ENCODE measurements at places on chromosomes 6 and 20. TPM values are rescaled to one million over a fixed set of nuclear protein-coding genes. Genes with fewer than 3 reads are reported as not detected.

GRCh38 chr20:5465604-5465927 is 148.8 kb upstream of the PROKR2 start:
- H3K4me1 ChIP-seq, result no peaks in the 10 kb centered on the region
- H3K27me3 ChIP-seq, result peaks cover 24% of the 10 kb centered on the region
- H3K27ac ChIP-seq, result no peak overlapping the region
- H3K4me3 ChIP-seq, result no peak overlapping the region

- H3K27me3 ChIP-seq, result no peaks in the 10 kb centered on the region
- DNase-seq, result no peak
- H3K36me3 ChIP-seq, result no peaks in the 10 kb centered on the region
- H3K4me3 ChIP-seq, result no peak overlapping the region
- H3K4me1 ChIP-seq, result peaks cover 64% of the 10 kb centered on the region
Observed at GRCh38 chr20:50242863-50243609, 52.4 kb downstream of the CEBPB start.

GRCh38 chr6:137070303-137070702 is 25.5 kb upstream of the IL20RA start:
- no peak for DNase-seq
- no peak overlapping the region for H3K4me3 ChIP-seq
- no peak overlapping the region for H3K27ac ChIP-seq
- H3K36me3 ChIP-seq, result no peaks in the 10 kb centered on the region

- H3K4me3 ChIP-seq, result no peak overlapping the region
- no peaks in the 10 kb centered on the region for H3K27me3 ChIP-seq
- DNase-seq, result no peak
Observed at GRCh38 chr6:4169028-4169789, 33.8 kb upstream of the ECI2 start.

DNA sequence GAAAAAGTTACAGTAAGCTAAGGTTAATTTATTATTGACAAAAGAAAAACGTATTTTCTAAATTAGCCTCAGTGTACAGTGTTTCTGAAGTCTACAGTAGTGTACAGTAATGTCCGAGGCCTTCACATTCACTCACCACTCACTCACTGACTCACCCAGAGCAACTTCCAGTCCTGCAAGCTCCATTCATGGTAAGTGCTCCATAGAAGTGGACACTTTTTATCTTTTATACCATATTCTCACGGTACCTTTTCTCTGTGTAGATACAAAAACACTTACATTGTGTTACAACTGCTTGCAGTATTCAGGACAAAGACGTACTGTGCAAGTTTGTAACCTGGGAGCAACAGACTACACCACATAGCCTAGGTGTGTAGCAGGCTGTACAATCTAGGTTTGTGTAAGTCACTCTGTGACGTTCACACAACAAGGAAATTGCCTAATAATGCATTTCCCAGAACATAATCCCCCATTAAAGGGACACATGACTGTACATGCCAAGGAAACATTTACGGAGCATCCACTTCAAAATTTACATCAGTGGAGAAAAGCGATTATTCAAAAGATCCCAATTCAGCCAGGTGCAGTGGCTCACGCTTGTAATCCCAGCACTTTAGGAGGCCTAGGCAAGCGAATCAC is 133.4 kb downstream of the BANF2 start:
- peaks cover 22% of the 10 kb centered on the region for H3K4me1 ChIP-seq
- no peak overlapping the region for H3K27ac ChIP-seq
- no peaks in the 10 kb centered on the region for H3K27me3 ChIP-seq
- H3K36me3 ChIP-seq, result no peaks in the 10 kb centered on the region
- no peak for DNase-seq

DNA sequence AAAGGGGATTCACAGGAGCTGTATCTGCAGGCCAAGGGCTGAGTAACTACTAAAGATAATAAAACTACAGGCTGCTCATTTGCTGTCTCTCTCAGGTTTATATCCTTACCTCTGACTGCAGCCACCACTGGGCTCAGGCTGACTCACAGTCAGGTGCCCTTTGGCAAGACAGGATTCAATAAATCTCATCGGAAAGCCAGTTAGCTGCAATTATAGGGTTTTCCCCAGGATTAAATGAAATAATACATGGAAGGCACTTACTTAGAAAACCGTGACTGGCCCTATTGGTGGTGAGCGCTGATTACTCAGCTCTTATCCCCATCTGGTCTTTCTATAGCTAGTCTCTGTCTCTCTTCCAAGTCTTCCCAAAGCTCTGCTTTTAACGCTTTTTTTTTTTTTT is 26.4 kb downstream of the RMND1 start:
- H3K4me1 ChIP-seq, result no peaks in the 10 kb centered on the region
- H3K27ac ChIP-seq, result no peak overlapping the region
- H3K36me3 ChIP-seq, result peaks cover 72% of the 10 kb centered on the region

GRCh38 chr20:38301309-38301708 is 2.6 kb upstream of the BPI start:
- DNase-seq, result no peak
- peaks cover 7% of the 10 kb centered on the region for H3K27me3 ChIP-seq
- no peak overlapping the region for H3K27ac ChIP-seq

GRCh38 chr6:133743621-133744020 is 145.3 kb upstream of the TCF21 start:
- no peak overlapping the region for H3K4me3 ChIP-seq
- DNase-seq, result no peak
- H3K36me3 ChIP-seq, result no peaks in the 10 kb centered on the region
- no peaks in the 10 kb centered on the region for H3K4me1 ChIP-seq
- no peaks in the 10 kb centered on the region for H3K27me3 ChIP-seq

GRCh38 chr6:50276771-50277261 is 227.1 kb upstream of the DEFB112 start:
- H3K4me1 ChIP-seq, result no peaks in the 10 kb centered on the region
- no peaks in the 10 kb centered on the region for H3K27me3 ChIP-seq
- H3K27ac ChIP-seq, result no peak overlapping the region
- H3K4me3 ChIP-seq, result no peak overlapping the region
- no peak for DNase-seq

DNA sequence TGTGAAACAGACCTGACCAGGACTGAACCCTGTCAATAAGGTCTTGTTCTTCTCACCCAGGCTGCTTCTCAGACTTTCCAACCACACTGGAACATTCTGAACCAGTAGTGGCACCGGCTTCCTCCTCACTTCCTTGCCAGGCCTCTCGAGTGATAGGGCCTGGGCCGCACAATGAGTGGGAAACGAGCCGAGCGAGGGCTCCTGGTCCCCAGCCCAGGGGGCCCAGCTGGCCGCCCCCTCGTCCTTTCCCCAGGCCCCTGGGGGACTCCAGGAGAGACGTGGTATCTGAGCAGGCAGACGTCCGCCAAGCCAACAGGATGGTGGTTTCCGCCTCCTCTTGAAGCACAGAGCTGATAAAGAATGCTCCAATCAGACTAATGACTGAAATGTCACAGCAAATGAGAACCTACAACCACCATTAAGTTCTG is 117.9 kb downstream of the GMDS start:
- no peaks in the 10 kb centered on the region for H3K36me3 ChIP-seq
- H3K27ac ChIP-seq, result peak overlapping the region; percentile 7
- no peaks in the 10 kb centered on the region for H3K27me3 ChIP-seq
- H3K4me1 ChIP-seq, result peaks cover 4% of the 10 kb centered on the region
- no peak for DNase-seq

- H3K36me3 ChIP-seq, result no peaks in the 10 kb centered on the region
- DNase-seq, result no peak
- no peak overlapping the region for H3K27ac ChIP-seq
- H3K27me3 ChIP-seq, result no peaks in the 10 kb centered on the region
Observed at GRCh38 chr6:32659856-32660595, 6.4 kb downstream of the HLA-DQB1 start.

- peak overlapping the region; percentile 73 for H3K27ac ChIP-seq
- no peaks in the 10 kb centered on the region for H3K36me3 ChIP-seq
- peak overlapping the region; percentile 7 for H3K4me3 ChIP-seq
- peaks cover 41% of the 10 kb centered on the region for H3K4me1 ChIP-seq
- DNase-seq, result no peak
- H3K27me3 ChIP-seq, result no peaks in the 10 kb centered on the region
Observed at GRCh38 chr6:156933201-156934068, 156.3 kb downstream of the ARID1B start.

GRCh38 chr6:148502083-148502772 is 159.6 kb downstream of the SASH1 start:
- DNase-seq, result peak; percentile 84
- peak overlapping the region; percentile 89 for H3K27ac ChIP-seq
- H3K27me3 ChIP-seq, result no peaks in the 10 kb centered on the region
- no peak overlapping the region for H3K4me3 ChIP-seq
- no peaks in the 10 kb centered on the region for H3K36me3 ChIP-seq

DNA sequence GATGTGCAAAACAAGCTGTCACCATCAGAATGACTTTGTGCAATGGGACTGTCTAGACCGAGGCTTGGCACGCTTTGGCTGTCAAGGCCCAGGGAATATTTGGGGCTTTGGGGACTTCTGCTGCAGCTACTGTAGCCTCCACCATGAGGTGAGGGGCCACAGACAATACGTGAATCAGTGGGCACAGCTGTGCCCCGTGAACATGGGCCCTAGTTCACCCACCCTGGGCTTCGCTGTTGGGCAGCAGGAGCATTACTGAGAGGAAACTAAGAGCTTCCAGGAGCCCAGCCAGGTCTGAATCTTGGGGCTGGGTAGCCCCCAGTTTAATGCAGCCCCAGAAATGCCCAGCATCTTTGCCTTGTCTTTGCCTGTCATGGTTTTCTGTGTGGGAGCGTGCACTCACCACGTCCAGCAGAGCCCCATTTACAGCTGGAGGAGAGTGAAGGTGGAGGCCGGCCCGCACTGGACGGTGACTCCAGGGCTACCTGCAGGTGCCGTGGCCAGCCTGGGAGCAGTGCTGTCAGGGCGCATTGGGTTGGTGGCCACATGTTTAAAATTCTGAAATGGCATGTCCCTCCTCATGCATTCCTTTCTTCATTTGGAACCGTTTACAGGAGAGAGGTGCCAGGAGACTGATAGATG is 34.7 kb downstream of the DUSP22 start:
- no peaks in the 10 kb centered on the region for H3K36me3 ChIP-seq
- no peak overlapping the region for H3K27ac ChIP-seq
- H3K27me3 ChIP-seq, result no peaks in the 10 kb centered on the region
- no peak for DNase-seq

DNA sequence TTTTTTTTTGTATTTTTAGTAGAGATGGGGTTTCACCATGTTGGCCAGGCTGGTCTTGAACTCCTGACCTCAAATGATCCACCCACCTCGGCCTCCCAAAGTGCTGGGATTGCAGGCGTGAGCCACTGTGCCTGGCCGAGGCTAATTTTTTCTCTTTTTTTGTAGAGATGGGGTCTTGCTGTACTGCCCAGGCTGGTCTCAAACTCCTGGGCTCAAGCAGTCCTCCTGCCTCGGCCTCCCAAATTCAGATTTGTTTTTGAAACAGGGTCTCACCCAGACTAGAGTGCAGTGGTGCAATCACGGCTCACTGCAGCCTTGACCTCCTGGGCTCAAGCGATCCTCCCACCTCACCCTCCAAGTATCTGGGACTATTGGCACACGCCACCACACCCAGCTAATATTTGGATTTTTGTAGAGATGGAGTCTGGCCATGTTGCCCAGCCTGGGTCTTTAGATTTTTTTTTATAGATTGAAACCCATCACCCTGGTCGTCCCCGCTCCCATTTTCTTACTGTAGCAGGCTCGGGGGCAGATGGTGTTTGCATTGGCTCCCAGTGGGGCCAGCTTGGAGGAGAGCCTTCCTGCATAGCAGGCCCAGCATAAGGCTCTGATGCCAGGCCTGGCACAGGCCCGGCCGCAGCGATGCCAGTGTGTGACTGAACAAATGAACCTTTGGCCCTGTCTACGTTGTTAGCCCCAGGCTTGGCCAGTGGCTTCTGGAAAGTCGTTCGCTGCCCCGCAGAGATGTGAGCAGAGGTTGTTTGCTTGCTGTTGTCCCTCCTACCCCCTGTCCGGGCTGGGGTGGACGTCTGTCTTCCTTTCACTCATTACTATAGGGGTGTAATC is 4.3 kb upstream of the MTG2 start:
- no peak for DNase-seq
- H3K4me3 ChIP-seq, result no peak overlapping the region
- H3K27ac ChIP-seq, result no peak overlapping the region
- no peaks in the 10 kb centered on the region for H3K27me3 ChIP-seq
- peaks cover 51% of the 10 kb centered on the region for H3K36me3 ChIP-seq

DNA sequence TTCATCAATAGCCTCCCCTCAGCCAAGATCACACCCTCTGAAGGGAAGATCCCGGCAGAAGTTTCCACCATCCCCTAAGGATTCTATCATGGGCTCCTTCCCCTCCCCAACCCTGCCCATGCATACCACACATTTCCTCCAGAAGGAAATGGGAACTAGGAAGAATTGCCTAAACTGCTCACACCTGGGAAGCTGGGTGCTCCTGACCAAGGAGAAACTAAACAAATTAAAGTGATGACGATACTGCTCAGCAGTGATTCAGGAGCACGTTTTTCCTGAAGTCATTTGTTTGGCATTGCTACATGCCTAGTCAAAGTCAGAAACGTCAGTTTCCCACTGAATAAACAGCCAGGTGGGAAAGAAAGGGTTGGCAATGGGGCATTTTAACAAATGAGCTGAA is 136.1 kb upstream of the CDYL start:
- no peaks in the 10 kb centered on the region for H3K36me3 ChIP-seq
- peaks cover 19% of the 10 kb centered on the region for H3K4me1 ChIP-seq
- no peak overlapping the region for H3K27ac ChIP-seq
- DNase-seq, result no peak
- H3K4me3 ChIP-seq, result no peak overlapping the region
- no peaks in the 10 kb centered on the region for H3K27me3 ChIP-seq

DNA sequence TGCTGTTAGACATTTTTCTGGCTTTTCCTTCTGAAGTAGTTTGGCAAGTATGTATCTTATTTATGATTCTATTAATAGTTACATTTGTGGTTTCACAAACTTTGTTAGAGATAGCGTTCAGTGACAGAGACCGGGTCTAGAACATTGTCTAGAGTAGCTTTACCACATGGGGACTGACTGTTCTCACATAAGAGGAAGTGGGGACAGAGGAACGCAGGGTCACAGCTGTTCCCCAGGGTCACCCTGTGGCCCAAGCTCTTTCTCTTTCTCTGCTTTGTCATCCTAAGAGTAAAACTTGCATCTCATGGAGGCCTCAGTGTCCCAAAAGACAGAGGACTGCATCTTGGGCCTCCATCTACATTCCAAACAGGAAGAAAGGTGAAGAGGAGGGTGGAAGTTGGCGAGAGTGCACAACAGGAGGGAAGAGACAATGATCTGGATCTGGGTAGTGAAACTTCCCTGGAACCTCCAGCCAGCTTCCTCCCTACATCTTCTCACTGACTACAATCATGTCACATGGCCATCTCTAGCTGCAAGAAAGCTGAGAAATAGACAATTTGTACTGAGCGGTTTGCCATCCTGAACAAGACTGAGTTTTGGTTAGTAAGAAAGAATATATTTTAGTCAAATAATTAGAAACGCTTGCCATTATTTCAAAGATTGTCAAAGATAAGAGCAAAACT is 645.8 kb upstream of the ARID1B start:
- no peak overlapping the region for H3K4me3 ChIP-seq
- DNase-seq, result no peak
- H3K27ac ChIP-seq, result no peak overlapping the region
- no peaks in the 10 kb centered on the region for H3K36me3 ChIP-seq

- DNase-seq, result no peak
- no peak overlapping the region for H3K4me3 ChIP-seq
- no peak overlapping the region for H3K27ac ChIP-seq
- no peaks in the 10 kb centered on the region for H3K4me1 ChIP-seq
Observed at GRCh38 chr6:57301757-57302156, 15.7 kb upstream of the PRIM2 start.

CYP21A2 gene
- total RNA-seq, result not detected

FOXO3 gene
- 120 TPM for total RNA-seq

EEF1A2 gene
- 13.4 TPM for total RNA-seq

CRISP2 gene
- total RNA-seq, result not detected

RHAG gene
- not detected for total RNA-seq

SGK2 gene
- total RNA-seq, result 6.9 TPM

KIF25 gene
- not detected for total RNA-seq

MUC22 gene
- not detected for total RNA-seq

PNPLA1 gene
- total RNA-seq, result 28.9 TPM

TRMT11 gene
- total RNA-seq, result 11.1 TPM

BAK1 gene
- total RNA-seq, result 14.6 TPM

ANKEF1 gene
- total RNA-seq, result 11.0 TPM

POPDC3 gene
- not detected for total RNA-seq

Data from suprapubic skin (tissue), 4 donors.